ENCODE measurements at places on chromosomes 7 and 10.

GRCh38 chr7:155680124-155680523, 35.7 kb downstream of the RBM33 start:
- DNase-seq, result no peak

DNA sequence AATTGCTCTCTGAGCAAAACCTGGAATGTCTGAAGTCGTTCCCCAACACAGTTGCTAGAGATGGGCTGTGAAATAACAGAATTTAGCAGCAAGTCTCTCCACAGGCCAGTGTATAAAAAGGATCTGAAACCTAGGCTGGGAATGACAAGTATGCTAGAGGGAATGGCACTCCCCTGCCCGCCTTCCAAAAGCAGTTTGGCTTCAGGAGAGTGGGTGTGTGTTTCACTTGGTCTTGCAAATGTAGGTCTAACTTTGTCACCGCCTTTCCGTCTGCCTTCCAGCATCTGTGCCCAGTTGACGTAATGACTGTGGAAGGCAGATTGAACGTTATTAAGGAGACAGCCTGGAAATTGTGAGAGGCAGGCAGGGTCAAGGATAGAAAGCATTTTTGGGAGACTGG, 18.0 kb upstream of the MTURN start:
- DNase-seq, result no peak

DNA sequence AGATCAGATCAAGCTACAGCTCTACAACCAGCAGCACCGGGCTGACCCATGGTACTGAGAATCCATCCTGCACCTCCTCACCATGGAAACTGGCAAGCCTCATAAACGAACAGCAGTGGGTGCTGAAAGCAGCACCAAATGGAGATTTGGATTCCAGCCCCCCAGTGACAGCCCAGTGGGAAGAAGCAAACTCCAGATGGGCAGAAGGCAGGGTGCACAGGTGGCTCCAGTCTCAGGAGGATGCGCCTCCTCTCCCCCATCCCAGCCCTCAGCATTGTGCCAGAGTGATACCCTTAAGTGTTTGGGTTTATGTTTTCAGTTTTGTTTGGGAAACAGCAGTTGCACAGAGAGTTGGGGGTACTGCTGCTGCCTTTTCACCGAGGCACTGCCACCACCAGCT, 20.6 kb upstream of the SMO start:
- no peak for DNase-seq

GRCh38 chr7:82443547-82444219, at the start of gene CACNA2D1:
TSS of gene CACNA2D1 (minus strand) at chr7:82443777.
- peak; percentile 89 for DNase-seq

DNA sequence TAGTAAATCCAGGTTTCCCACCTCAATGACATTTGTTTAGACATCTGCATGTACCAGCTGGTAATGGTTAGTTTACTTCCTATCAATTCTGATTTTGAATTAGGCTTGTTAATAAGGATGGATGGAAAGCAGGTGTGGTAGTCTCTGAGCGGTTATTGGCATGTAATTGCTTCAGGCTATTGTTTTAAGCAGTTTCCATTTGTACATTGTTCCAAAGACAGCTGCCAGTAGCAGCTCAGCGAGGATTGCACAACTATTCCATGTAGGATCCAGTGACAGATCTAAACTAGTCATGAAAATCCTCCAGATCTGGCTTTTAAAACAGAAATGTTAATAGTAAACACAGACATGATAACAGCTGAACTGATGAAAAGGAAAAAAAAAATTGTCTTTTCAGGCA, 436.0 kb upstream of the ADARB2 start:
- DNase-seq, result no peak

- DNase-seq, result peak; percentile 14
Measured at GRCh38 chr7:148712678-148713329, 14.1 kb downstream of the CUL1 start.

DNA sequence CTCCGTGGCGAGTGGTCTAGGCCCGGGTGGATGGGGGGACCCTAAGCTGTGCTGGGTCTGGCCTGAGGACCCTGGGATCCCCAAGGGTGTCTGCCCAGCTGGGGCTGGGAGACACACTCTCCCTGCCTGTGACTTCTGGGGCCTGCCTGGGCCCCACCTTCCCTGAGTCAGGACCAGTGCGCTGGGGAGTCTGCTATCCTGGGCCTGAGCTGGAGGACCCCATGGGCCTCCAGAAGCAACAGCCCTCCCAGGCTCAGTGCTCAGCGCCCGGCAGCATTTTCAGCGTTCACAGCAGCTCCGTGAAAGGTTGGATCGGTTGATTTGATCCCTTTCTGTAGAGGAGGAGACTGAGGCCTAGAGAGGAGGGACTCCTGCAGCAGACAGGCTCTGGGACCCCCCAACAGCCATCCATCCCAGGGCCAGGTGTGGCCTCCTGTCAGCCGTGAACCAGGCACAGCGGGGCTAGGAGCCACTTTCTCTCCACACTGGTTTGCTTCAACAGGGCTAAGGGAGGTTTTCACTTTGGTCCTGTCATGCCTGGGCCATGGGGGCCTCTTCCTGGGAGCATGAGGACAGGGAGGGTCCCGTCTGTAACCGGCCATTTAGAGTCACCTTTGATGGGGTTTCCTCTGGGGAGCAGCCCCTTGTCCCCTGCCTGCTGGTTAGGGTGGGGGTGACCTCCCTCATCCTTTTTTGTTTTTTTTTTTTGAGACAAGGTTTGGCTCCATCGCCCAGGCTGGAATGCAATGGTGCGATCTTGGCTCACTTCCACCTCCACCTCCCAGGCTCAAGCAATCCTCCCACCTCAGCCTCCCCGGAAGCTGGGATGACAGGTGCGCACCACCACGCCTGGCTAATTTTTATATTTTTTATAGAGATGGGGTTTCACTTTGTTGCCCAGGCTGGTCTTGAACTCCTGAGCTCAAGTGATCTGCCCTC, 12.4 kb downstream of the FOXL3 start:
- no peak for DNase-seq

DNA sequence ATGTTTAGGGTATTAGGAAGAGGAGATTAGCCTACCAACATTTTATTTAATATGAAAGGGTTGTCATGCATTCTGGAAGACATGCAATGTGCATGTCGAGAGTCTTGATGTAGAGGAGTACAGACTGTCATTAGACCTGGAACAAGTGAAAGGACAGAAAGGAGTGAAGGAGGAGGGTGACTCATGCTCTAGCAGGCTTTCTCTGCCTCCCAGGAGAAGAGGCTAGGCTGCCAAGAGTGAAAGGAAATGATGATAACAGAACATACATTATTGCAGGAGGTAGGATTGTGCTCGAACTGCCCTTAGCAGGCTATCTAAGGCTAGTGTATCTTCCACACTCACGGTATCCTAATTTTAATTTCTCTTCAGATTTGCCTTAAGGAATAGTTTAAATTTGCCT, 228.8 kb downstream of the EXOC4 start:
- peak; percentile 81 for DNase-seq

DNA sequence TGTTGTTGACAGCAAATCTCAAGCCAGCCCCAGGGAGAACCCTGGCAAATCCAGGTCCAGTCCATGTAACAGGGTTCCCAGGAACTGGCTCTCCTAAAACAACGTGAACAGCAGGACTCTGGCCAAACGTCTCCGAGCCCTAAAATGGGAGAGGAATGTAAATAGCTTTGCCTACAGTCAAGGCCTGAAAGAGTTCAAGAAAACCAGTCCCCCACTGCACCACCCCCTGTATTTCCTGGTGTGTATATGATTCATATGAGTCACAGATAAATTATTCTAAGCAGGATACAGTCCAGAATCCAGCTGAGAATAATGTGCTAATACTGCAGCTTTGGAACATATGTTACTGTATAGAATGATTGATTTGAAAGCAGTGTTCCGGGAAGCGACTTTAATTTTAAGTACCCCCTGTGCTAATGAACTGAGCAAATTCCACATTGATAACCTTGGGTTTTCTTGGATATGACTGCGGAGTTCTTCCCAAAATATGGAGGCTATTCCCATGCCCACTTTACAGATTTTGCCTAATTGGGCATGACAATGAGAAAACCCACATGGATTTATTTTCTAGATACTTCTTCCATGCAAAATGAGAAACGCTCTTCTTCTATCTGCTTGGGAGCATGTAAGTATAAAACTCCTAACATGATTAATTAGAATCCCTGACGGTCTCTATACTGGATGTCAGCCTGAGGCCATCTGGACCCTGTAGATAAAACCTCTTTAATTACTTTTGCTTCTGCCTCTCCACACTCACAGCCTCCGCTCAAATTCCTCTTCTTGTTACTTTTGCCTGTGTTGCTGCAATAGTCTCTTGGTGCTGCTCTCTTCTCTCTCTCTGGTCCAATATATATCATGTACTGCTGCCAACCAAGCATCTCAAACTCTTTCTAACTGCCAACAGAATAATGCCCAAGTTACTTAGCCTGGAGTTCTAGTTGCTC, 50.2 kb downstream of the LAMB4 start:
- no peak for DNase-seq
